CD4-positive, alpha-beta memory T cell (primary cell): ENCODE measurements at places on chromosomes 7 and 10.

DNA sequence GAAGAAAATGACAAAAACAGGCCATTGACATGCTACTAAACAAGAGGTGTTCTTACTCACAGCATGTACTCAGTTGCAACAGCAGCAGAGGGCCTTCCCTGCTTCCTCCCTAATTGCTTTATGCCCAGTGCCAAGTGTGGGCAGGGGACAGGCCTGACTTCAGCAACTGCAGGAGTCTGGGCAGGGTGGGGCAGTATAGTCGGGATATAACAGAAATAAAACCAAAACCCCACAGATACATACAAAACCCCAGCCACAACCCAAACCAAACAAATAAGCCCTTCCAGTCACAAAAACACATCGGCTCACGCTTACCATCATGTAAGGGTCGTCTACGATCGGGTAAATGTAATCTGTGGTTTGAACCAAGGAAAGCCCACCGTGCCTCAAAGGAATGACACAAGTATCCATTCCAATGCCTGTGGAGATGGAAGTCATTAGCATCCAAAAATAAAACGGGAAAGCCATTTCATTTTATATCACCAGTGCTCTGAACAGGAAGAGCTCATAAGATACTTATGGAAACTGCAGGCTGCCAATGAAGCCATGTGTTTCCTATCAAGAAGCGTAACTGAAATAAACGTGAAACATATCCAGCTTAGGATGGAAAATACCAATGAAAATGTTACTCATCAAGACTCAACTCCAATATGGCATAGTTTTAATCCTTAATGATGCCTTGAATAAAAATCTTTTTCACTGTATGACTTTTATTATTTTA lies 9.5 kb downstream of the SEPHS1 start:
- DNase-seq: no peak

DNA sequence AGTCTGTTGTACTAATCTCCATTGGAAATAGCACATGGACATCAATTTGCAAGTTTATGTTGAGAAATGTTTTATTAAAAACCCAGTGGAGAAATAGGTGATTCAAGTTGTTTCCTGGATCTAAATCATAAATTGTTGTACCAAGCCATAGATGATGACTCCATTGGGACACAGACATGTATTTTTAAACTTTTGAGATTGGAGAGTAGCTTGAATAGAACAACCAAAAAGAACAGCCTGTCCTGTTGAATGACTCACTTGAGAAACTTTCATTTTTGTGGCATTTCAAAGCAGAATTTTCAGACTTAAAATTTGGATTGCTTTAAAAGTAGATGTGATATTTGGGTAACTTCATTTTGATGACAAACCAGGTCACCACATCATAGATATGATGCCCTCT lies 197.5 kb downstream of the GPAM start:
- no peak for DNase-seq

- no peak for DNase-seq
Measured at GRCh38 chr7:100380196-100380595, 6.9 kb downstream of the PILRA start.

GRCh38 chr10:94591461-94592205 lies 46.0 kb downstream of the HELLS start:
- DNase-seq: no peak

GRCh38 chr7:100465702-100466311 lies 1.7 kb upstream of the SPACDR start:
- DNase-seq: no peak

DNA sequence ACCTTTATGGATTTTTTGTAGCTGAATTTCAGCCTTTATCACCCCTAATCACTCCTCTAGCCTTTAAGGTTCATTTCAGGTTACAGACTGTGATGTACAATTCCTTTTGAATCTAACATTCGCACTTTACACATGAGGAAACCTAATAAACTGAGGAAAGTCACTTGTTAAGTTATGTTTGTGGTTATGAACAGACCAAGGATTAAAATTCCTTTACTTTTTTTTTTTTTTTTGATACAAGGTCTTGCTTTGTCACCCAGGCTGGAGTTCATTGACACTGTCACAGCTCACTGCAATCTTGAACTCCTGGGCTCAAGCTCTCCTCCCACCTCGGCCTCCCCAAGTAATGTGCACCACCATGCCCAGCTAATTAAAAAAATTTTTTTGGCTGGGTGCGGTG lies 3.6 kb downstream of the MCU start:
- no peak for DNase-seq

DNA sequence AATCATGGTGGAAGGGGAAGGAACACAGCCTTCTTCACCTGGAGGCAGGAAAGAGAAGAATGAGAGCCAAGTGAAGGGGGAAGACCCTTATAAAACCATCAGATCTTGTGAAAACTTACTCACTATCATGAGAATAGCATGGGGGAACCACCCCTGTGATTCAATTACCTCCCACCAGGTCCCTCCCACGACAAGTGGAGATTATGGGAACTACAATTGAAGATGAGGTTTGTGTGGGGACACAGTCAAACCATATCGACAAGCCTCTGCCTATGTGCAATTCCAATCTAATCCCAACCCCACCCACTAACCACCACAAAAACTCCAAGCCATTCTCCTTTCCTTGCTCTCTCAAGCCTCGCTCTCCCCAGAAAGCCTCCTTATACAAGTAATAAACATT lies 69.2 kb downstream of the TAC1 start:
- DNase-seq: no peak

- DNase-seq: no peak
Measured at GRCh38 chr10:5832946-5833345, 19.7 kb upstream of the GDI2 start.

- DNase-seq: no peak
Measured at GRCh38 chr7:13093160-13093559, 405.7 kb downstream of the ARL4A start.

DNA sequence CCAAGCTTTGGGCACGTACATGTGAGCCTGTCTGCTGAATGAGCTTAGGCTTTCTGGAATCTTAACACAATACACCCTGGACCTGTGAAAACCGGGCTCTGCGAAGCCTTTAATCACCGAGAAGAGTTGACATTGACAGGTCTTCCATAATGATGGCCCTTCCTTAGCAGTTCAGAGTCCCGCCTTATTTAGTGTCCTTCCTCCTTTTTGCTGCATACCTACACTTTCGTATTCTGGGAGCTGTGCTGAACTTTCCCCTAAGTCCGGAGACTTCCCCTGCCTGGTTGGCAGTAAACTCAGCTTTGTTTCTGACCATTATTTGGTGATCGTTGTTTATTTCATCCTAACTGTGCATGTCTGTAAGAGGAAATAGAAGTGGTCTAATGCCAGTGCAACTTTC lies 212.0 kb downstream of the CAMK1D start:
- DNase-seq: no peak
